T47D (cell line): ENCODE measurements at places on chromosomes 6 and 20.

- DNase-seq = no peak
Observed at GRCh38 chr6:112156668-112157067, 69.3 kb downstream of the FAM229B start.

GRCh38 chr20:36254076-36254475 lies 17.8 kb downstream of the AAR2 start:
- no peak for DNase-seq

- DNase-seq = no peak
Observed at GRCh38 chr20:9531581-9531980, 17.2 kb downstream of the LAMP5 start.

DNA sequence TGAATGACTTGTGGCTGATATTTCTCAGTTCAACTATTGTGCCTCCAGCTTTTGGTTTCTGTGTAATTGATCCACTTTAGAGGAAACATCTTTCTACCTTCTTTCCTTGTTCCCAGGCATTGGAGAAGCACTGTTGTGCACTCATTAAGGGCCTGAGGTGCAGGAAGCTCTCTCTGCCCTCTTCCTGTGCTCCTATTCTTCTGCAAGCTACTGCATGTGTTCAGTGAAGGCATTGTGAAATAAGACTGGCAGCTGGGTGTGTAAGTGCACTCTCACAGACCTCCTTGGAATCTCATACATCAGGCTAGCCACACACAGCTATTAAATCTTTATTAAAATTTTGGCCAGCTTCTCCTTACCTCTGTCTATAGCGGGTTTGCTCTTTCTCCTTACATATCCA lies 177.8 kb downstream of the OGFRL1 start:
- DNase-seq = no peak

DNA sequence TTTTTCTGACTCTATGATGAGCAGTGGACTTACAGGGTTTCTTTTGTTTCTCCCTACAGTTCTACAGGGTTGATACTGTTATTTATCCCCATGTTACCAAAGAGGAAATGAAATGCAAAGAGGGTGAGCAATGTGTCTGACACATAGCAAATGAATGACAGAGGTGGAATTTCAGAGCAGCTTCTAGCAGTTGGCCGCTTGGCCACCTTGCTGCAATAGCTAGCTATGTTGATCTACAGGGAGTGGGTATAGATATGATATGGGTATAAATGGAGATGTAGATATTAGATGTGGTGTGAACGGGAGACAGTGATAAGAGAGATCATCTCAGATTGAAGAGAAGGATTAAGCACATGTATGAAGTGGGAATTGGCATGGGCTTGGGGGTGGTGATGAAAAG lies 10.9 kb upstream of the SLC22A3 start:
- no peak for DNase-seq

GRCh38 chr20:31664696-31665354 lies 27.1 kb downstream of the COX4I2 start:
- DNase-seq = no peak

GRCh38 chr6:129239825-129240491 lies 357.0 kb downstream of the LAMA2 start:
- no peak for DNase-seq

GRCh38 chr6:6975459-6976111 lies 132.2 kb upstream of the RREB1 start:
- no peak for DNase-seq

- DNase-seq = no peak
Observed at GRCh38 chr6:149273318-149273717, 44.2 kb upstream of the TAB2 start.

GRCh38 chr6:44065443-44066140 lies 61.7 kb downstream of the MRPL14 start:
- DNase-seq = no peak

- no peak for DNase-seq
Observed at GRCh38 chr6:36692220-36692619, 5.4 kb upstream of the RAB44 start.

DNA sequence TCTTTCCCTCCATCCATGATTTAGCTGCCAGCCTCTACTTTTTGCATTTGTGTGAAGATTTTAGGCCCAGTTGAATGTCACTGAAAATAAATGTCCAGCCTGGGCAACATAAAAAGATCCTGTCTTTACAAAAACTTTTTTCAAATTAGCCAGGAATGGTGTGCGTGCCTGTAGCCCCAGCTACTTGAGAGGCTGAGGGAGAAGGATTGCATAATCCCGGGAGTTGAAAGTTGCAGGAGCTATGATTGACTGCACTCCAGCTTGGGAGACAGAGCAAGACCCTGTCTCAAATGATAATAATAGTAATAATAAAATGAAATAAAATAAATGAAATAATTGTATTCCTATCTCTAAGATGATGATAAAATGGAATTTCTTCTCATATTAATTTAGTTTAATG lies 5.0 kb upstream of the GFOD1 start:
- DNase-seq = no peak

DNA sequence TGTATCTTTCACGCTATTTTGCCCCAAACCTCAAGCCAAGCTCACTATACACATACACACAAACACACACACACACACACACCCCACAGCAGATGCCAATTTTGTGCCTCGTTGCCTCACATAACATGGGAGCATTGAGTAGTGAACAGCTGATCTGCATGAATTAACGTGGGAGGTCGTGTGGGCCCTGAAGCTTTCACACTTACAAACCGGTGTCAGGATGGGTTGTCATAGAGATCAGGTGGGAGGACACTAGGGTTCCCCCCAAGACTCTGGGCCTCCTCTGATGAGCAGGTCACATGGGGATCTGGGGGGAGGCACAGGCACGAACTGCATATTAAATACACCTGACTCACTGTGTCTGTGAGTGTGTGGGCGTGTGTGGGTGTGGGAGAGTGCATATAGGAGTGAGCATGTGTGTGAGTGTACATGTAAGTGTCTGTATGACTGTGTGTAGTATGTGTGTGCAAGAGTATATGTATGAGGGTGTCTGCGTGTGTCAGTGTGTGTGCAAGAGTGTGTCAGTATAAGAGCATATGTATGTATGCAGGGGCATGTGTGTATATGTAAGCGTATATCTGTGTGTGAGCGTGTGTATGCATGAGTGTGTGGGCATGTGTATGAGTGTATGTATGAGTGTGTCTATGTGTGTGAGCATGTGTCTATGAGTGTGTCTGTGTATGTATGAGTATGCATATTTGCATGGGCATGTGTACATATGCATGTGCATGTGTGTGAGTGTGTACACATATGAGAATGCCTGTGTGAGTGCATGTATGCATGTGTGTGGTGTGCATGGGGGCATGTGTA lies 370.4 kb downstream of the PREX1 start:
- DNase-seq = no peak

DNA sequence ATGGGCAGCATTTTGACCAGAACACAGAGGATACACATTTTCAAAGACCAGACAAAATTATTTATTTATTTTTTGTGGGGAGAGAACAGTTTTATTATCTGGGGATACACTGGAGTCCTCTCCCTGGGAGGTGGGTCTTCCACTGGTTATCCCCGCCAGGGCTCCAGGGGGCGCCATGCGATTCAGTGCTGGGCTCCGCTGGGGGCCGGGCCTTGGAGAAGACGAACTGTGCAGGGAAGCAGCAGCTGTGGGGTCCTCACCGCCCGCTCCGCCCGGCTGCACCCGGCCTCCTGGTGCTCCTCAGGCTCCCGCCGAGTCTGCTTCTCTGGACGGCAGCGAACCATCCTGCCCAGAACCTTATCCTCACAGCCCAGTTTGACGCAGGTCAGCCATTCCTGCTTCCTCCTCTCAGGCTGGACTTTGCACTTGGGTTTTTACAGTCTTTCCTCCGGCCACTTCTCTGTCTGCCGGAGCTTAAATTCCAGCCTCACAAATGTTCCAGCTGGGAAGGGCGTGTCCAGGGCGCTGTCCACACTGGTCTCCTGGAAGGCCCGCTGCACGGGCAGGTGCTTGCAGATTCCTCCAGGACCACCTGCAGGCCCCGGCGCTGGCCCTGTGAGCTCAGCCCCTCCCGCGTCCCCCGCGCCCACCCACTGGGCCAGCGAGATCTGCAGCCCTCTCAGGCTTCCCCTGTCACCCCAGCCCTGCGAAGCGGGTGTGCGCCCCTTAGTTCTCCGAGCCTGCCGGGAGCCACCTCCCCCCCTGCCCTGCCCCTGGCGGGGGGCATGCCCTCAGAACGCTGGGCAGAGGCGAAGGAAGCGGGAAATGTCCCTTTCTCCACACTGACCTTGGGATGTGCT lies 1830.0 kb upstream of the DEFB115 start:
- DNase-seq = no peak

DNA sequence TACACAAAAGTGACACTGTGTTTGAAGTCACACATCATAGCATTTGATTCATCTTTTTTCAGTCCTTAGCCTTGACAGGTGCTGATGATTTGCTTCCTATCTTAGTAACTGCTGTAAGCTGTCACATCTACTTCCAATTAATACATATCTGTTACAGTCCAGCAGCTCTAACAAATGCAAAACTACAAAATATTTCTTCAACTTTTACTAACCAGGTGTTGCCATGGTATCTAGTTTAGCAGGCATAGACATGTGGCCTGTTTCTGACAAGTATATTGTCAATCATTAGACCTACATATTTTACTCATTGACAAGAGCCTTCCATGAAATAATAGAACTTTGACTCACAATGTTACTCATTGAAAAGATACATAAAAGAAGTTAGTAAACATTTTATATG lies 1159.7 kb downstream of the GRIK2 start:
- DNase-seq = no peak

DNA sequence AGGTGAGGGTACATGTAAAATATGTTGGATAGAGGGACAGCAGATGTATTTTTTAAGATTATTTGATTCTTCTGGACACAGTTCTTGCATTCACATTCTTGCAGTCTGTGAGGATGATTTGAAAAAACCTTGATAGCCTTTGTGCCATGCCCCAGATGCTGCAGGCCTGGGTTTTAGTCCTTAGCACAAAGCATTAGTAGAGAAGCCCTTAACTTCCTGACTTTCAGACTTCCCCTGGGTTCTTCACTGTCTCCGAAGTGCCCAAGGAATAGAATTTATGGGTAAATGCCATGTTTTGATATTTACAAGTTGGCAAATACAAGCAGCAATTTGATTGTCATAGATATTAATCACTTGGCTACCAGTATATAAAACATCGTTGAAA lies 67.6 kb upstream of the SUPT3H start:
- no peak for DNase-seq

GRCh38 chr6:100376103-100376502 lies 88.6 kb downstream of the SIM1 start:
- no peak for DNase-seq

DNA sequence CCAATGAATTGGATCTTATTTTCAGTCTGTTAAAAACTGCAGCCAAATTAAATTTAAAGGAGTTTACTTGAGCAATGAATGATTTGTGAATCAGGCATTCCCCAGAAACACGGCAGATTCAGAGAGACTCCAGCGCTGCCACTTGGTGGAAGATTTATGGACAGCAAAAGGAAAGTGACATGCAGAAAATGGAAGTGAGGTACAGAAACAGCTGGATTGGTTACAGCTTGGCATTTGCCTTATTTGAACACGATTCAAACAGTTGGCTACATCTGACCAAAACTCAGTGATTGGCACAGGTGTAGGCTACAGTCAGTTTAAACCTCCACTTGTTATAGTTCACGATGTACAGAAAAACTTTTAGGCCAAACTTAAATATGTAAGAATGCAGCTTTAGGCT lies 257.6 kb upstream of the IMPG1 start:
- no peak for DNase-seq

- DNase-seq = no peak
Observed at GRCh38 chr6:118292558-118292957, 255.5 kb upstream of the PLN start.

- no peak for DNase-seq
Observed at GRCh38 chr6:71033171-71033570, 76.3 kb upstream of the B3GAT2 start.

DNA sequence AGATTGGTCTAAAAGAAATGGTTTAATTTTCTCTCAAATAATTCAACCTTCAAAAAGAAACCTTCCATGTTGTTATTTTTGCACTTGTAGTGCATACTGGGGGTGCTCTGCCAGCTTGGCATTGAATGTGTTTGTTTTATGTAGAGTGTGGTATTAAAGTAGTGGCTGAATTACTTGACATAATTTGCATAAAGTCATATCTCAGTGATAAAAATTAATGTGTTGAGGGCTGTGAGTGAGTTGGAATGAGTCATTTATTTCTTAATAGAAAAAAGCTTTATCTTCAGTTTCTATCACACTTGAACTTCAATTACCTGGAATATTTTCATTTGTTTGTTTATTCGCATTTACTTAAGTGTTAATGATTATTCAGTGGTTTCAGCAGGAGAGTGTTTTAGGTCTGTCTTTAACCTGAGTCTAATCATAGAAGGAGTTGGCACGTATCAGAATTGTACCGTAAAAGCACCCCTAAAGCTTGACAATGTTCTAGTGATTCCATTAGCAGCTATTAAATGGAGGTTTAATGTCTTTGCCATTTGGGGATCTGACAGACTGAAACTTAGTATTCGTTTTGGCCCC lies 801.2 kb upstream of the FLRT3 start:
- no peak for DNase-seq

GRCh38 chr6:63790334-63790733 lies 154.7 kb downstream of the PHF3 start:
- DNase-seq = no peak

GRCh38 chr6:35319346-35320030 lies 21.9 kb downstream of the DEF6 start:
- no peak for DNase-seq

DNA sequence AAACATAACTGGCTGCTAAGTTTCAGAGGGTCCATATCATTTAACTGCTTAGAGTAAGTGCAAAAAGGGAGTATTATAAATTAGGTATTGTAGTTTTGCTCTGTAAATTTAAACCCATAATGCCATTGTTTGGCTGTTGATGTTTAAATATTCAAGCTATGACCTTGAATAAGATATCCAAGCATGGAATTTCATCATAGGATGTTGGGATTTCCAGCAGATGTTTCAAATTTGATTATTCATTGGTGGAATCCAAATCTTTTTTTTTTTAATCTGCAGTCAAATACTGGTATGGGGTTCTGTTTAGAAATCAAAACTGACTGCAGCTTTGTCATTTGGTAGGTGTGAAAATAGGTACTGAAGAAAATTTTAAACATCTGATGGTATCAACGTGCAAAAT lies 161.0 kb downstream of the KHDC1L start:
- no peak for DNase-seq

DNA sequence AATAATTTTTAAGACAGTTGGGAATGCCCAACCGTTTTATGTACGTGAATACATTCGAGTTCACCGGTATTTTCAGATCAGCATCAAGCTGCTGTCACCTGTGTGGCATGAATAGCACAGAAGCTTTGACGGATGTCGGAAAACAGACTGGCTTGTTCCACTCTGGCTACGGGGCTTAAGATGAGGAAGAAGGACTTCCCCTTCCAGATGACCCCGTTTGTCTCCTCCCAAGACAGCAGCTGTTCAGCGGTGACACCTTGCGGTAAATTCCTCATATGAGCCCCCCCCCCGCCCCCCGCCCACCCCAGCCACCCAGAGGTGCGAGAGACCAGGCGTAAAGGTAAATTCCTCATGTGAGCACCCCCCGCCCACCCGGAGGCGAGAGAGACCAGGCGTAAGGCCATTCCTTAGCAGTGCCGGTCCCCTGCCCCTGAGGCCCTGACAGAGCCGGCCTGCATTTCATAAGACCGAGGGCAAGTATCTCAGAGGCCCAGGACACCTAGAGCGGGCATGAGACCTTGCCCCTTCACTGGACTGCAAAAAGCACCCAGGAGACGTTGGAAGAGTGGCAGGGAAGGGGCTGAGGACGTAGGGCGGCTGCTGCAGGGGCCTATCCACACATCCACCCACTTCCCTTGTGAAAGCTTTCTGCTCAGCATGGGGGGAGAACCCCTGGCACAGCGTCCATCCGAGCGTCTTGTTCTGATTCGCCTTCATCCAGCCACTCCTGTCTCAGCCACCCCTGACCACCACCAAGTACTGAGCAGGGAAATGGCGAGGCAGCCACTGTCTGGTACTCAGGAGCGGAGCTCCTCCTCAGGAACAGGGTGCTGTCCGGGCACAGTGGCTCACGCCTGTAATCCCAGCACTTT lies 7.3 kb upstream of the PCMTD2 start:
- DNase-seq = no peak
